ENCODE measurements at places on chromosomes 6 and 20.

GRCh38 chr6:154882107-154882506, 113.0 kb upstream of the TIAM2 start:
- no peak for DNase-seq

- no peak for DNase-seq
Measured at GRCh38 chr6:131950767-131951575, at the start of gene CCN2. Gene CCN2, minus strand, starts transcription at chr6:131951372. Its CDS starts 200 bp downstream, at chr6:131951172.

DNA sequence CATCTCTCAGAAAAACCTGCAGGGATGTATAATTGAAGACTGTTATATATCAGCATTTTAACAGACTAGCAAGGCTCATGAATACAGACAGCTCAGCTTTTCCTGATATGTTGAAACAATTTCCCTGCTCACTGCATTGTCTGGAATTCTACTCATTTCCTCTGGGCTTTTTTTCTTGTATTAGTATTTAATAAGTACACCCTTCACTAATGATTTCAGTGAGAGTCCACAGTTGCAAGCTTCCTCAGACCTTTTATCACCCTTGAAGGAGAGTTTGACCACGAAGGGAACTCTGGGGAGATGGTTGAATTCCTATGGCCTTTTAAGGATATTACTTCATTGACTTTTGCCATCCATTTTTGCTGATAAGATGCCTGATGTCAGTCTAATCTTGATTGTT, 248.7 kb downstream of the ADGB start:
- DNase-seq: no peak

- no peak for DNase-seq
Measured at GRCh38 chr6:50539447-50539846, 173.9 kb upstream of the TFAP2D start.

- DNase-seq: no peak
Measured at GRCh38 chr6:85948481-85948880, 305.8 kb upstream of the SYNCRIP start.
